ENCODE measurements at places on chromosomes 5 and 9.

- DNase-seq: no peak
Observed at GRCh38 chr5:111582993-111583601, 70.8 kb upstream of the STARD4 start.

GRCh38 chr5:157993986-157994691 is 135.2 kb upstream of the CLINT1 start:
- no peak for DNase-seq

- peak; percentile 7 for DNase-seq
Observed at GRCh38 chr9:97109194-97109811, 70.4 kb upstream of the CTSV start.

- peak; percentile 4 for DNase-seq
Observed at GRCh38 chr9:136078498-136079011, 16.5 kb downstream of the NACC2 start.

DNA sequence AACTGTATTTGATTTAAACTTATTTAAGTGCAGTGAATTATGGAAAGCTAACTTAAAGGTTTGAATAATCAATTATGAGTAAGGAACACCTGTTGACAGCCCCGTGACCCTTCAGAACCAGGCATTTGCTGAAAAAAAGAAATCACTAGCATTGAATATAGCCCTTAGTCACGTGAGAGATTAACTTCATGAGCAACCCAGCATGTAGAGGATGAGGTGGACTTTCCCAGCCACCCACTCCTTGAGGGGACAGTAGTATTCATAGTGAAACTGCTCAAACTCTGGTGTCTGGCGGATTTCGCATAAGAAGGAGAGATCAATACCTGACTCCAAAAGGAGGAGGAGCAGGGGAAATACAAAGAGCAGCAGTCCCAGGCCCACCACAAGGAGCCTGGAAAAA is 184.8 kb upstream of the RASEF start:
- DNase-seq: no peak

GRCh38 chr9:127767909-127768331 is 10.5 kb downstream of the SH2D3C start:
- DNase-seq: no peak

GRCh38 chr9:7342229-7342628 is 457.3 kb downstream of the DMAC1 start:
- DNase-seq: no peak

DNA sequence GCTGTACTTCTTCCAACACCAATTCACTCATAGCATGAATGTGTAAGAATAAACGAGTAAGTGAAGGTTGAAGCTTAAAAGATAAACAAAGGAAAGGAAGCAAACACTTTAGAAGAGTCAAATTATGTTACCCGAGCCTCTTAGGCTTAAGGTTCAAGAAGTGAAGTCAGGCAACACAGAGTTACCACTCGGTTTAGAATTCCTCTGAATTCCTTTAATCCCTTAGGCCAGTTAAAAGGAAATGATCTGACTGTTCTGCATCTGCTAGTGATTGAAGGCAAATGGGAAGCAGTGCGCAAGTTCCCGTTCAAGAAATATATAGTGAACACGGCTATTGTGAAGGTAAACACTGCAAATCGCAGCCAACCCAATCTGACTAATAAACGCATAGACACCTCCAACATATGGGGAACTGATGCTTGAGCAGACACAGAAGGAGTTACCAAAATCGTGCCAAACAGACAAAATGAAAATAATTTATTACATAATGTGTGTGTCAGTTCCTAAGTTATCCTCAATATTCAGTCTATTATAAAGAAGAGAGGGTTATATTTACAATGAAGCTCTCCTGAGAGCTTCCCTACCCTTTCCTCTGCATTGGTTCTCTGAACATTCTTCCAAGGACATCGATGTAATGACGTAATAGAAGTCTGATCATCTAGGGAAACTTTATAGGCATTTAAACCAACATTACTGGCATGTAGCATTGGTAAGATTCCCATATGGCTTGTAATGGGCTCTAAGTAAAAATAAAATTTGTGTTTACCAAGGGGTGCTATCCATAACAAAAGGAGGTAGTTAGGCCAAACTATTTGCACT is 837.1 kb upstream of the ZNF608 start:
- DNase-seq: no peak

DNA sequence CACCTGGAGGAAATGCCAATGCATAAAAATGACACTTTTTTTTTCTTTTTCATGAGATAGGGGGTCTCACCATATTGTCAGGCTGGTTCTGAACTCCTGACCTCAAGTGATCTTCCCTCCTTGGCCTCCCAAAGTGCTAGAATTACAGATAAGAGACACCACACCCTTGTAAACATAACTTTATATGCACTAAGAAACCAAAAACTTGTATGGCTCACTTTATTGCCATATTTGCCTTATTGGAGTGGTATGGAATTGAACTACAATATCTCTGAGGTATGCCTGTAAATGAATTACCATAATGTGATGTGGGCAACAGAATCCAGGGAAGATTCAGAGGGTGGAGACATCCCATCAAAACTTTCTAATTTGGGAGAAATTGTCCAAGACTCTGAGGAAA is 113.9 kb downstream of the UGCG start:
- no peak for DNase-seq

- no peak for DNase-seq
Observed at GRCh38 chr5:124907098-124907644, 160.7 kb upstream of the ZNF608 start.

GRCh38 chr5:177491429-177491945 is 5.9 kb downstream of the PDLIM7 start:
- no peak for DNase-seq

- no peak for DNase-seq
Observed at GRCh38 chr9:71755230-71755629, 13.1 kb downstream of the CEMIP2 start.

GRCh38 chr5:83589786-83590185 is 118.2 kb downstream of the VCAN start:
- no peak for DNase-seq

DNA sequence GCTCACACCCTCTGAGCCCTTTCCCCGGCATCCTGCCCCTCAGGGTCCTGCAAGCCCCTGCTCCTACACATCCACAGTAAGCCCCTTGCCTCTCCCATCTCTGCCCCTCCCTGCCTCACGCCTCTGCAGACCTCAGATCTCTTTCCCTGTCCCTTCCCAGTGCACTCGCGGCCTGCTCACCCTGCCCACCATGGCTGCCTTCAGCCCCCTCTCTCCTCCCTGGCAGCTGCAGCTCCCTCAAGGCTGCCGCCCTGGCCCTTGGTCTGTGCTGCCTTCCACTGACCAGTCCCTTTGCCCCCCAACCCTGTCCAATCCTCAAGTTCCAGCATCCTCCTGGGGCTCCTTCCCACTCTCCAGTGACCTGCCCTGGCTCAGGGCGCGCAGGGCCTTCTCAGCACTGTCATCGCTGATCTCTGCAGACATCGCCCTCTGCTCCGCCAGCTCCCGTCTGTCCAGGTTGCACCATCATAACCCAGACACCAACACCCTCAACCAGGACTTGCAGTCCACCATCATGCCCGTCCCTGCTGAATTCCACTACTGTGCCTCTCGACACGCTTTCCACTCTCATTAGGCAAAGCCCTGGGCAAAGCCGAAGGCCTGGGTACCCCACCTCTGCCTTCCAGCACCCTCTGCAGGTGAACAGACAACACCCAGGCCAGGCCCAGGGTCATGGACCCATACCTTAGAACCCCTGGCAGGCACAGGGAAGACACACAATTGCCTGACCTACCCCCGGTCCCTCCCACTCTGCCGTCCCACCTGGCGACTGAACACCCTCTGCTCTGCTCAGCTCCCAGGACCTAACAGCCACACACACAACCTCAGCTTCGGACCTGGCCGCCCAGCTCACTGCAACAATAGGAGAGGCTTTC is 97.8 kb upstream of the RUFY1 start:
- DNase-seq: no peak

- no peak for DNase-seq
Observed at GRCh38 chr9:28502741-28503140, 929.5 kb upstream of the C9orf72 start.

- DNase-seq: no peak
Observed at GRCh38 chr5:139272471-139273321, 20.8 kb upstream of the MATR3 start.

DNA sequence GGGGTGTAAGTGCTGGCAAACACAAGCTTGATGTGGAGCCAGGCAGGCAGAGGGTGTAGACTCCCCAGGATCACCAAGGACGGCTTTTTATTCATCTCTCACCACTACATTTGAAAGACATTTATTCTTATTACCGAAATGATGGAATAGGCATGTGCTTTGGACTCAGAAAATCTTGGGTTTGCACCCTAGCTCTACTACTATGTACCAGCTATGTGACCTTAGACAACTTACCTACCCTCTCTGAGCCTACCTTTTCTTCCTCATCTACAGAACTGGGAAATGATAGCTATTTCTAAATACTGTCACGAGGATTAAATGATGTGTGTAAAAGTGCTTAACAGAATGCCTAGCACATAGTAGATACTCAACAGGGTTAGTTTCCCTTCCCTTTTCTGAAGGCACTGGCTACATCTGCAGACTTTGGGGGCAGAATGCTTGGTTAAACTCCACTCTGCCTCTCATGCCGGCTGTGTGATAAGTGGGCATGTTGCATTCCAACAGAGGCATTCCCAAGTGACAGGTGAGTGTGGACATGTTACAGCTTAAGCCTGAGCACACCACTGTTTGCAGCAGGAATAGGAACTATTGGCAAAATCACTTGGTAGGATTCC is 94.8 kb downstream of the SLC1A3 start:
- no peak for DNase-seq

Data from GM06990 (cell line).